ENCODE measurements at places on chromosomes 2 and 18. TPM values are rescaled to one million over a fixed set of nuclear protein-coding genes. Genes with fewer than 3 reads are reported as not detected.

WDR75 gene
- total RNA-seq: 31.6 TPM

GDF7 gene
- total RNA-seq: 0.31 TPM

DNA sequence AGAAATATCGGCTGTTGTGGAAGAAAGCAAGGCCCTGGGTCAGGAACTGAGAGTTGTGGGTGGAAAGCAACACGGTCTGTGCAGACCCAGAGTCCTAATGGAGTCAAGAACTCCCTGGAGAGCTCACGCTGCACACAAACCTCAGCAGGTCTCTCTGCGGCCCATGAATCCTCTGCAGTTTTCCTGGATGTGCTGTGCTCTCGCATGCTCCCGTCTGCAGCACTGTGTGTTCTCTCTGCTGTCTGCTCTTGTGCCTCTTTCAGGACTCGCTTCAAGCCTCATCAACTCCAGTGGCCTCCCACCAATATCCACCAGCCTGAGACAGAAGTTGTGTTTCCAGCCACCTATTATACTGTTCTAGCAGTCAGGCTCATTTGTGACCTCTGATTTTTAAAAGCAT, 24.3 kb downstream of the RNU4ATAC start:
- DNase-seq: no peak

GRCh38 chr2:7841751-7842150, 840.1 kb upstream of the ID2 start:
- no peak for DNase-seq

VWC2L gene
- not detected for total RNA-seq

- DNase-seq: no peak
Observed at GRCh38 chr2:177400337-177400923, 7.9 kb downstream of the AGPS start.

- no peak for DNase-seq
Observed at GRCh38 chr2:151150331-151151320, 111.0 kb downstream of the RBM43 start.

- DNase-seq: no peak
Observed at GRCh38 chr18:2881088-2881839, 34.5 kb downstream of the EMILIN2 start.

ANKRD30BL gene
- total RNA-seq: not detected

DNA sequence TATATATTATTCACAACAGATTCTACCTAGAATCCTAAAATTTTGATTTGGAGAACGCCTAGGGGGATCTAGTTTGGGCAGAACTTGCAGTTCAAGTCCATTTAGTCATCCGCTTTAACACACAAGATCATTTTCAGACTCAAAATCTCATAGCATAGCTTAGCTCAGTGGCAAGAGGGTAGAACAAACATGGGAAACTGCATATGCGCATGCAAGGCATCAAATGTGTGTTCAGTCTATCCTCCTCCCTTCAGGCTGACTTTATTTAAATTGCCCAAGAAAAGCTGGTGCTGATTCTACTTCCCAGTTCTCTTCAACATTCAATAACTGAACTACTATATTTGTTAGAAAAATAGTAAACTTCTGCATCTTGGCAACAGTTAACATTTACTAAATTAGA, 79.6 kb upstream of the NRXN1 start:
- no peak for DNase-seq

DNA sequence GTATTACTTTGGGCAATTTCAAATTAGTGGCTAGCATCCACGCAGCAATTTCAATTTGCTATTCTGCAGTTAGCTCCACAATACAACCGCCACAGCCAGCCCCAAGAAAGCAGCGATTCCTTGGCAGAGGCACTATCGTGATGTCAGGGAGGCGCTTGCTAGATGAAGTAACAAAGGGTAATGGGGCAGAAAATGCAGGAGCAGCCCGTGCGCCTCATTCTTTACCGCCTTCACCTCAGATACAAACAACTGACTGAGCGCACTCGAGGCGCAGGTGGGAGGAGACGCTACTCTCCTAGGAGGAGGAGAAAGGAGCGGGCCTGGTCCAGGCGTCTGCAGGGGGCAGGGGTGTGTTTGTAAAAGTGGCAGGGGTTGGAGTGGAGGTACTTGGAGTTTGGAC, 76.9 kb upstream of the ASB18 start:
- no peak for DNase-seq

DNA sequence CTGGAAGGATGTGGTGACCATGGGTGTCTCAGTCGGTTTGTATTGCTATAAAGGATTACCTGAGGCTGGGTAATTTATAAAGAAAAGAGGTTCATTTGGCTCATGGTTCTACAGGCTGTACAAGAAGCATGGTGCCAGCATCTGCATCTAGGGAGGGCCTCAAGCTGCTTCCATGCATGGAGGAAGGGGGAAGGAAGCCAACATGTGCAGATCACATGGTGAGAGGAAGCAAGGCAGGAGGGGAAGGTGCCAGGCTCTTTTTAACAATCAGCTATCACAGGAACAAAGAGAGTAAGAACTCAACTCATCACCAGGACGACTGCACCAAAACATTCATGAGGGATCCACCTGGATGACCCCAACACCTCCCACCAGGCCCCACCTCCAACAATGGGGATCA, 209.4 kb downstream of the CDH20 start:
- no peak for DNase-seq

DNA sequence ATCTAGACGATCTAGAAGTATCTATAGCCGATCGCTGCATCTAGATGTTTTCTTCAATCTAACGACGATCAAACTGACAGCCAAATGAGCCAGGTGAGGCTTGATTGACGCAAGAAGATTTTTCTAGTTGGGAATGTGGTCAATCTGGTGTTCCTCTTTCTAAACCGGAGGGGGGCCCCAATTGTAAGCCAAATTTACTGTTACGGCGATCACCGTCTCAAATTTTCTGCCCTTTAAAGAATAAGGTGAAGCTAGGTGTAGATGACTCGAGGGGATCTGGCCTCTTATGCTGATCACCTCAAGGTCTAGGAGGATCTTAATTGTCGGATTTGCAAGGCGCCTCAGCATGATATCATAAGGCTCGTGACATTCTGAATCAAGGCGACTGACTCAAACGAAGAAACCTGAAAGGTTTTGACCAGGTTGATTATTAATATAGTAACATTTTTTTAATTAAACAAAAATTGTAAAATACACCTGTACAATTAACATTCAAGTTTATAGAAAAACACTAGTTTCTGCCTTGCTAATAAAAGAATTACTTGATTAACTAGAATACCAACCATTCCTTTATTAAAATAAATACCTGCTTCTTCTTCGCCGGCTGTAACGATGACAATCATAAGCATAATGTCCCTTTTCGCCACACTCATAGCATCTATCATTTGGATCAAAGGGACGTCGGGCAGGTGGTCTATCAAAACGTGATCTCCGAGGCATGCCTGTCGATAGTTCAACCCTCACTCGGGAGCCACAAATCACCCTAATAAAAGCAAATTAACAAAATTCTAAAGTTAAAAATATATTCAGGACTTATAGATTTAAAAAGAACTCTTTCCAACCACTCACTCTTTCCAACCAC, 2.0 kb downstream of the SRSF7 start:
- no peak for DNase-seq

- no peak for DNase-seq
Observed at GRCh38 chr2:183024339-183025095, 13.7 kb downstream of the NCKAP1 start.

ALPI gene
- total RNA-seq: not detected

SERPINB2 gene
- not detected for total RNA-seq

- DNase-seq: no peak
Observed at GRCh38 chr2:5140347-5140746, 551.8 kb upstream of the SOX11 start.

PUM2 gene
- 42.3 TPM for total RNA-seq

DNA sequence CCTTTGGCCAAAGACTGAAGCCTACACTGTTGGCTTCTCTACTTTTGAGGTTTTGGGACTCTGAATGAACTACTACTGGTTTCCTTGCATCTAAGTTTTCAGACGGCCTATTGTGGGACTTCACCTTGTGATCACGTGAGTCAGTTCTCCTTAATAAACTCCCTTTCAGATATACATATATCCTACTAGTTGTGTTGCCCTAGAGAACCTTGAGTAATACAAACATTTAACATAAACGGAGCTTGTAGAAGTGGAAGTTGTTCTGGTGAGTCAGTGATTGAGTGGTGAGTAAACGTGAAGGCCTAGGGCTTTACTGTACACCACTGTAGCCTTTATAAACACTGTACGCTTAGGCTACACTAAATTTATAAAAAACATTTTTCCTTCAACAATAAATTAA, 107.2 kb upstream of the CDH2 start:
- no peak for DNase-seq

NETO1 gene
- total RNA-seq: 0.48 TPM

GULP1 gene
- total RNA-seq: 15.1 TPM

GRCh38 chr18:45280481-45281276, 334.6 kb upstream of the SLC14A2 start:
- DNase-seq: no peak

DNA sequence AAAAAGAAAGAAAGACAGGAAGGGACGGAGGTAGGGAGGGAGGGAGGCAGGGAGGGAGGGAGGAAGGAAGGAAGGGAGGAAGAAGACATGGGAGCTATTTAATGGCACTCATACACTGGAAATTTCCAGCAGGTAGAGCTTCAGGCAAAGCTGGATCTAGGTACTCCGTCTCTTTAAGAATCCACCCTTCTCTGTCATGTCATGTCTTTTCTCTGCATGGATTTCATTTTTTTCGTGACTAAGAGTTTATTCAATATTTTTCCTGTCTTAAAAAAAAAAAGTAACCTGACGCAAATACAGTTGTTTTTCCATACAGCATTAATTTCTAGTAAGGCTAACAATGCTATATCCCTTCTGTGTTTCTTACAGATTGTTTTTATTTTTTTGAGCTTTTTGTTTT, 56.3 kb upstream of the MCFD2 start:
- no peak for DNase-seq

- DNase-seq: no peak
Observed at GRCh38 chr18:37407571-37407970, 158.0 kb downstream of the CELF4 start.

GRCh38 chr2:160621748-160622147, 128.1 kb upstream of the RBMS1 start:
- DNase-seq: no peak

DNA sequence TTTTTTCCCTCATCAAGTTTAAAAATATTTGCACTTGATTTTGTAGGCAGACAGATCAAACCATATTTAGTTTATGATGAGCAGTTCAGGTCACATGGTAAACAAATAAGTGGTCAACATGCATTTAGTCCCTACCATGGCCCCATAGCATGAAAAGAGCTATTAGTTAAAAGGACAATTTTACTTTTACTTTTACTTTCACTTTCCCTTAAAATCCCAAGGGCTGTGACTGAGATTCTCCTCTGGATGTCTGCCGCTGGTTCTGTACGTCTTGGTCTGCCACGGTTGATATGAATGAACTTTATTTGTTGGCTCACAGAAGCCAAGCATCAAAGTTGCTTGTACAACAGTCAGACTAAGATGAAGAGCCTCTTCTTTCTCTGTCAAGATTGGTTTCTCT, 626.2 kb upstream of the CDH7 start:
- no peak for DNase-seq

GLI2 gene
- total RNA-seq: 1.4 TPM

DNA sequence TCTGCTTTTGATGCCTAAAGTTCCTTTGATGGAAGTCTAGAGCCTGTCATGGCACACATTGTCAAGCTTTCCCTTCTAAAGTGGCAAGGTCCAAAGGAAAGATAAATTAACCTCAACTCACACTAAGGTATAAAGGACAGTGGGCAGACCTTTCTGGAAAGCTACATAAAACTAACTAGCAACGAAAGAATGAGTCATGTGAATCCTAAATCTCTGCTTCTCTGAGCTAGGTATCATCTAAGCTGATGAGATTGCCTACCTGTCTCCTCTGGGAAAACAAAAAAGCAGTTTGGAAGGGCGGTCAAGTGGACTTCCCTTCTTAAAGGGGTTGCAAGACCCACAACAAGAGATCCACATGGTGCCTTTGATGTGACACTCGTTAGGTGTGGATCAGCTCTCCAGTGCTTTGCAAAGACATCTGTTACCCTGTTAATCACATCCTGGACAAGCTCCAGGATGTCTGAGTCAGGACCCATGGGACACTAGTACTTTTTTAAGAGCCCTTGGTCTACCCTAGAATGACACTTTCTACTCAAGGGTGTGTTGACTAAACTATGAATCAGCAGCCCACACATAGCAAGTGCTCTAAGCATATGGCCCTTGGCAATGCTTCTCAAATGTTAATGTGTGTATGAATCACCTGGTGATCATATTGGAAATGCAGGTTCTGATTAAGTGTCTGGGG, 173.5 kb downstream of the ALK start:
- DNase-seq: no peak

- DNase-seq: no peak
Observed at GRCh38 chr2:240473211-240473610, 37.7 kb downstream of the GPC1 start.

GRCh38 chr2:19845323-19845920, 56.4 kb downstream of the TTC32 start:
- DNase-seq: no peak

- DNase-seq: no peak
Observed at GRCh38 chr2:233758849-233759248, 1.2 kb upstream of the UGT1A1 start.

GRCh38 chr2:197176522-197176921, 134.1 kb downstream of the ANKRD44 start:
- no peak for DNase-seq

RAD51AP2 gene
- total RNA-seq: not detected

PJVK gene
- 2.5 TPM for total RNA-seq

DNA sequence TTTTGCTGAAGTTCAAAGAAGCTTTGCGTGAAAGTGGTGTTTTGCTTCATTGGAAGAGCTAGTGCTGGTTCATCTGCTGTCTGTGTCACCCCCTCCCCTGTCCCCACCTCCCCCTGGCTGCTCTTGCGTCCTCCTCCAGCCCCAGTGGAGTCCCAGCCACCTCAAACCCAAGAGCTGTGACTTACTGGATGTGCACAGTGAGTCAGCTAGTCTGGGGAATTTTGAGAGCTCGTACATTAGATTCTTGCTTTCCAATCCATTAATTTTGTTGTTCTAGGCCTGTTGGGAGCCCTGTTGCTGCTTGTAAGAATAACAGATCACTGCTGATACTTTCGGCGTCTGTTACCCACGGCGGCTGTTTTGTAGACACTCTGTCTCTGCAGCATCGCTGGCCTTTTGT, 412.1 kb downstream of the TSN start:
- DNase-seq: no peak

DNA sequence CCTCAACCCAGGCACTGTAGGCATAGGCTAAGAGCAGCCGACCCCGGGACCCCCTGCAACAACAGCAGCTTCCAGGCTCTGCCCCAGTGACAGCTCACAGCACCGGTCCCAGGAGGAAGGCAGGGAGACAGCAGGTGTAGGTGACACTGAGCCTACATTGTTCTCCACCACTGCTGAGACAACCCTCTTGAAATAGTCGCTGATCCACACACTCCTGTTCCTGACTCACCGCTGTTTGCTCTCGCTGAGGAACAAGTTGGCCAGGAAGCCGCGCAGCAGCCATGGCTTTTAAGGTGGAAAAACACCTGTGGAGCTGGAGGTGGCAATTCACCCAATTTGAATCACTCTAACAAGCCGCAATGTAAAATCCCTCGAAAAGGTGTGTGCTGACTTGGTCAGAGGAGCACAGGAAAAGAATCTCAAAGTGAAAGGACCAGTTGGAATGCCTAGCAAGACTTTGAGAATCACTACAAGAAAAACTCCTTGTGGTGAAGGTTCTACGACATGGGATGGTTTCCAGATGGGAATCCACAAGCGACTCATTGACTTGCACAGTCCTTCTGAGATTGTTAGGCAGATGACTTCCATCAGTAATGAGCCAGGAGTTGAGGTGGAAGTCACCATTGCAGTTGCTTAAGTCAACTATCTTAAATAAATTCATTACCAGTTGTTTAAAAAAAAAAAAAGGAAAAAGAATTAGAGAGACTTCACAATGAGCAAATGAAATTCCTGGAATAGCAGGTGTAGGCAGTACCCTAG, 167.5 kb downstream of the ARL4C start:
- DNase-seq: no peak

- DNase-seq: no peak
Observed at GRCh38 chr18:9741793-9742523, 33.9 kb downstream of the RAB31 start.
